ENCODE measurements at places on chromosomes 2 and 18.

DNA sequence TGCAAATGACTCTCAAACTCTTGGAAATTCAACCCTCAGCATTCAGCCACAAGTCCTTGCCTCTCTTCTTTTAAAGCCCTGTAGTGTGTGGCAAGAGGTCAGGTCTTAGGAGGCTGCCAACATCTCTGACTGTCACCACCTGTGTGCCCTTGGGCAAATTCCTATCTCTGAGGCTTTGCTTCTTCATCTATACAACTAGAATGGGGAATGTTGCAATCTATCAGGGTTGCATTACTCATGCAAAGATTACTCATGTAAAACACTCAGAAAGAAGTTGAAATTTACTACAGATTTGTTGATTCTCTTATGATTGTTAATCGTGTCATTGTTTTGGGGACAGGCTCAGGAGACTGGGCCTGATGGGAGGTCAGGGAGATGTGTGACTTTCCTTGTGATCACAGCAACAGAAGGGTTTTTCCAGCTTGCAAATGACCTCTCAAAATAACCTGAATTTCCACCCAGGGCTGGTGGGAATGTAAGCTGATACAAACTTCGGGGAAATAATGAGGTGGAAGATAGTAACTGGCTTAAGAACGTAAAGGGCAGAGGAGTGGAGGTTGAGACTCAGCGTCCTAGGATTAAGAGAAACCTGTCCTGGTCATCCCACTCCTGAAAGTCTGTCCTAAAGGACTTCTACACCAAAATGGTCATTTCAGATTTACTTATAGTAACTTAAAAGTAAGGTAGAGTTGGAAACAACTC is 32.1 kb upstream of the SIGLEC15 start:
- no peak for DNase-seq
- peak overlapping the region; percentile 86 for H3K27ac ChIP-seq
- no peaks in the 10 kb centered on the region for H3K27me3 ChIP-seq

DNA sequence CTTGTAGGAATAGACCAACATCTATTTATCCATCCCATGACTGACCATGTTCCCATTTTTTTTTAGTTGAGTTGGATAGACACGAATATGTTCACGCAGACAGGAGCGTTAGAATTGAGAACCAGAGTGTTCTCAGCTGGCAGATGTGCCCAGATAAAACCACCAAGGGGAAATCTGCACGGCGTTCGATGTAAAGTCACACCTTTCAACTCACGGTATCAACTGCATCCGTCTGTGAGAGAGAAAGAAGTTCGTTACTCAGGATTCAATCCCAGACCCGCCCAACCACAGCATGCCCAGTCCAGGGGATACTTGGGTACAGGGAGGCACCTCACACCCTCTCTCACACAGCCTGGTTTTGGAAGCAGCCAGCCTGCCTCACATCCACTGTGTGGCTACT is 26.1 kb downstream of the MAL start:
- H3K27ac ChIP-seq, result no peak overlapping the region
- H3K36me3 ChIP-seq, result no peaks in the 10 kb centered on the region
- peak; percentile 55 for DNase-seq
- no peak overlapping the region for H3K4me3 ChIP-seq
- H3K27me3 ChIP-seq, result peaks cover 29% of the 10 kb centered on the region
- peaks cover 1% of the 10 kb centered on the region for H3K4me1 ChIP-seq

DNA sequence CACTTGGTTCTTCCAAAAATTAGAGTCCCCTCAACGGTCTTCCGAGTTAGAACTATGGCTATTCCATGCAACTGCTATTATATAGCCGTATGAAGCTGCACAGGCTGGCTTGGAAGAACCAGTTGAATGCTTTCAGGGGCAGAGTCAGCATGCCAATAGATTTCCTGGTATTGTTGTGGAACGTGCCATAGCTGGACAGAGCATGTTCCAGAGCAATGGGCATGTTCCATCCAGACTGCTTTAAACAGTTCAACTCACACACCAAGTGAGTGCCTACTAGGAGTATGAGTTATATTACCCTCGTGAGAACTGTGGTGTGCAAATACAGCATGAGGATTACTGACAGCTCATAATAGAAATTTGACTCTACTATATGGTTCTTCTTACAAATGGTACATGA is 682.0 kb downstream of the SATB2 start:
- DNase-seq, result no peak
- H3K36me3 ChIP-seq, result no peaks in the 10 kb centered on the region
- no peak overlapping the region for H3K27ac ChIP-seq
- H3K27me3 ChIP-seq, result peaks cover 34% of the 10 kb centered on the region
- H3K4me1 ChIP-seq, result no peaks in the 10 kb centered on the region

- H3K36me3 ChIP-seq, result peaks cover 6% of the 10 kb centered on the region
- H3K4me3 ChIP-seq, result no peak overlapping the region
- no peak for DNase-seq
- H3K27me3 ChIP-seq, result no peaks in the 10 kb centered on the region
- H3K4me1 ChIP-seq, result peaks cover 8% of the 10 kb centered on the region
- H3K27ac ChIP-seq, result no peak overlapping the region
Observed at GRCh38 chr2:199273042-199273511, 184.7 kb downstream of the SATB2 start.

- no peak overlapping the region for H3K4me3 ChIP-seq
- H3K27ac ChIP-seq, result no peak overlapping the region
- peaks cover 5% of the 10 kb centered on the region for H3K36me3 ChIP-seq
- H3K4me1 ChIP-seq, result no peaks in the 10 kb centered on the region
- no peak for DNase-seq
- H3K27me3 ChIP-seq, result no peaks in the 10 kb centered on the region
Observed at GRCh38 chr18:68072744-68073143, 556.2 kb upstream of the DSEL start.

- H3K36me3 ChIP-seq, result no peaks in the 10 kb centered on the region
- H3K27me3 ChIP-seq, result no peaks in the 10 kb centered on the region
- no peak overlapping the region for H3K4me3 ChIP-seq
Observed at GRCh38 chr18:14768241-14768640, 20.3 kb downstream of the ANKRD30B start.

GRCh38 chr2:11898576-11898975 is 152.1 kb downstream of the LPIN1 start:
- no peak for DNase-seq
- no peaks in the 10 kb centered on the region for H3K4me1 ChIP-seq
- H3K4me3 ChIP-seq, result no peak overlapping the region
- no peak overlapping the region for H3K27ac ChIP-seq
- no peaks in the 10 kb centered on the region for H3K36me3 ChIP-seq
- H3K27me3 ChIP-seq, result peaks cover 3% of the 10 kb centered on the region

- peaks cover 12% of the 10 kb centered on the region for H3K36me3 ChIP-seq
- DNase-seq, result no peak
- no peaks in the 10 kb centered on the region for H3K27me3 ChIP-seq
- no peak overlapping the region for H3K27ac ChIP-seq
- no peak overlapping the region for H3K4me3 ChIP-seq
Observed at GRCh38 chr18:9248661-9249060, 85.9 kb upstream of the TWSG1 start.

DNA sequence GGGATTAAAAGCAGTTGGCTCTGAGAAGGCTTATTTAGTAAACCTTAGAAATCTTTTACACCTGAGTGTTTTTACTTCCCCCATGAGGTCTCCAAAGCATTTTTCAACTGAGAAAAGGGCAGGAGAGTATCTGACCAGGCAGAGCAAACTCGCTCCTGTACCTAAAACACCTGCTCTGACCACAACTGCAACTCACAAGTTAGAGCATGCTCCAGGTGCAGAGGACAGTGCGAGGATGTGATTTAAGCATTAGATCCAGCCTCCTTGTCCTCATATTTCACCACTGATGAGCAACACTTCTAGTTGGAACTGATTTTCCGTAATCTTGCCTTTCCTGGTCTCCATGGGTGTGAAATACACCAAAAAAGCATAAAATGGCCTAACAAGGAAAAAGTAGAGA is 34.5 kb upstream of the TBC1D8 start:
- H3K27me3 ChIP-seq, result no peaks in the 10 kb centered on the region
- no peak overlapping the region for H3K4me3 ChIP-seq
- DNase-seq, result no peak
- no peak overlapping the region for H3K27ac ChIP-seq

DNA sequence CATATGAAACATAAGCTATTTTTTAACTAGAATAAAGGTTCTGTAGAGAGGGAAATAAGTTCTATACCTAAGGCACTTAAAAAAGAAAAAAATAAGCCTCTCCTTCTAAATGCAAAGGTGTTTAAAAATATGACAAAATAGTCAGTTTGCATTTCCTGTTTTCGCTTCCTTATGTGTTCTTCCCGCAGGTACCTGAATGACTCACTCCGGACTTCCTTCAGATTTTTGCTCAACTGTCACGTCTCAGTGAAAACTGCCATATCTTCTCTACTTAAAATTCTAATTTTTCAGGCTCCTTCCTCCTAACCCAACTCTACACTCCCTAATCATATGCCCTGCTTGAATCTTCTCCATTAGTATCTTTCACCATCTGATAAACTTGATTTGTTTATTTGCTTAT is 1333.1 kb downstream of the LRP1B start:
- no peak for DNase-seq
- no peaks in the 10 kb centered on the region for H3K27me3 ChIP-seq
- H3K4me1 ChIP-seq, result no peaks in the 10 kb centered on the region
- no peak overlapping the region for H3K27ac ChIP-seq
- H3K36me3 ChIP-seq, result no peaks in the 10 kb centered on the region
- no peak overlapping the region for H3K4me3 ChIP-seq

DNA sequence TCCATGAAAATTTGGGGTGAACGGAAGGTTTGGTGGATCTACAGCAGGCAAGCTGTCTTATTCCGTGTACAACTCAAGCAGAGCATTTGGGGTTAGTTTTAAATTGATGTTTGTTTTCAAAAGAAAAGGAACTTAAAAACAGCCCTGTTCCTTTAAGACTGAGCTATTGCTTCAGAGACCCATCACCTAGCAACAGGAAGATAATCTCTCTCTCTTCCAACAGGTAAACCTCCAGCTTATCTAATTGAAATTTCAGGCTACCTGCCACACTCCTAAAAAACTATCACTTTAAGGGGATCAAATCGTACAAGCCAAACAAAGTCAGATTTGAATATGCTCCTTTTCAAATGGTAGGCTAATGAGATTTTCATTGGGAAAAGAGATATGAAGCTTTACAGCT is 101.8 kb downstream of the RNF152 start:
- peaks cover 5% of the 10 kb centered on the region for H3K36me3 ChIP-seq
- H3K27me3 ChIP-seq, result no peaks in the 10 kb centered on the region
- H3K4me1 ChIP-seq, result peaks cover 3% of the 10 kb centered on the region
